A549 treated with CORT108297 at 1 μM for 4 hours (cell line): ENCODE measurements at places on chromosomes 2 and 18. TPM values are rescaled to one million over a fixed set of nuclear protein-coding genes. Genes with fewer than 3 reads are reported as not detected.

ST8SIA3 gene
- total RNA-seq: not detected in 5 replicates

ATP6V1C2 gene
- 0.14 to 0.32 TPM (median 0.21 TPM) in 5 replicates for total RNA-seq

STARD6 gene
- 0.15 TPM in 1 of 5 replicates, not detected in the others for total RNA-seq

GRHL1 gene
- total RNA-seq: 0.64 to 1.3 TPM (median 0.99 TPM) in 5 replicates

AKAIN1 gene
- total RNA-seq: not detected in 5 replicates

G6PC2 gene
- not detected in 5 replicates for total RNA-seq

MPP4 gene
- total RNA-seq: 0.06 to 0.21 TPM (median 0.11 TPM) in 5 replicates

SULT1C2 gene
- 0.38 to 0.72 TPM (median 0.49 TPM) in 5 replicates for total RNA-seq

BOD1L2 gene
- total RNA-seq: not detected in 5 replicates

UGT1A4 gene
- total RNA-seq: 0.06 to 0.08 TPM (median 0.07 TPM) in 3 of 5 replicates, not detected in the others

THAP4 gene
- total RNA-seq: 59.9 to 83.3 TPM (median 79.0 TPM) in 5 replicates

SCN3A gene
- 0.01 TPM in 2 of 5 replicates, not detected in the others for total RNA-seq

EVA1A gene
- 10.7 to 13.6 TPM (median 11.5 TPM) in 5 replicates for total RNA-seq

TFCP2L1 gene
- total RNA-seq: 2.9 to 4.9 TPM (median 3.3 TPM) in 5 replicates

RND3 gene
- total RNA-seq: 49.5 to 68.6 TPM (median 53.9 TPM) in 5 replicates

ACMSD gene
- not detected in 5 replicates for total RNA-seq
